ENCODE measurements at places on chromosomes 3 and 15.

DNA sequence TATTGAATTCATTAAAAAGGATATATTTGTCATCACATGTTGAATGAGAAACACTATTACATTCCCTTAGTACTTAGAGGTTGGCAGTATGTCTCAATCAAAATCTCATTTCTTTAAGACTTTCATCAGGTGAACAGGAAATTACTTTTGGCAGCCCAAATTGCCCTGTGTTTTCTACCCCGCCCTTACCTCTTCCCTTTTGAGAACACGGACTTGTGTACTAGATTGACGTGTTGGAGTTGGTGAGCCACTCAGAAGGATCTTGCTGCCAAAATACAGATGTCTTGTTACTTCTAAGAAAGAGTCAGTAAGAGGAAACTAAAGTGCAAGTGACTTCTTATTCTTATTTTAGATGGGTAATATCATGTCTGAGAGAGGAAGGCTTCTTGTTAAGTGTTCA, 386.9 kb downstream of the FEZF2 start:
- no peak for DNase-seq

DNA sequence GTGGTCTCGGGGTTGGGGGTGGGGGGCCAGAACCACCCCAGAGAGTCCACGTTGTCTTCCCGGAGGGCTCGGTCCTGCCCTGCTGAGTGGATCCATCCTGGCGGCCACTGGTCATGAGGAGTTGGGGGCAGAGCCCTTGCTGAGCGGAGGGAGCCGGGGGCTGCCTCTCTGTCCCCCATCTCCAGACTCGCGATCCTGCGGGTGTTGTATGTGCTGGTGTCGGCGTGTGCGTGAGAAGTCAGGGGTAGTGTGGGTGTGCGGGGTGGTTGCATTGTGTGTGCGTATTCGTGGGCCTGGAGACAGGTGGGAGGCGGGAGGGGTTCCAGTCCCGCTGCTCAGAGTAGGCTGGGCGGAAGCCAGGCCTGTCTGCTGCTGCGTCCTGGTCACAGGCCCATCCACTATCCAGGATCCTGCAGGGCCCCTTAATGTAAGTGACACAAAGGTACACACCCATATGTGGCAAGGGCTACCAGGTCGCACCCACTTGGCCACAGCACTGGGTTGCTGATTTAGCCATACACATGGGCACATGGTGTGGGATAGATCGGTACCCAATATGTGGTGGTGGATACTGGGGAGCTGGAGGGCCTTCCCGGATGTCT, 30.7 kb downstream of the NBEAL2 start:
- DNase-seq: no peak

DNA sequence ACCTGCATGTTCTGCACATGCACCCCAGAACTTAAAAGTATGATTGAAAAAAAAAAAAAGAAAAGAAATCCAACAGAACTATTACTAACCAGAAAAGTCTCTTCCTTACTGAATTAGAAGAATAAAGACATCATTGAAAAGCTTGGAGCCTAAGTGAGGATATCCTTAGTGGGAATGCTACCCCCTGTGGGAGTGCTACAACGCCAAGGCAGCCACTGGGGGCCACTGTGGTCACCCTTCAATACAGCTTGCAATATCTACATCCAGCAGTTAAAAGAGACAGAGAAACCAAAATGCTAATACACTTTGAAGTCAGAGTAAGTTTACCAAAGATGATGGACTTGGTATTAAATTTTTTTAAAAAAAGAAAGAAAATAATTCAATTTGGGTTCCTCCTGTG, 292.0 kb downstream of the PLCL2 start:
- no peak for DNase-seq

GRCh38 chr3:15332405-15333098, at the start of gene SH3BP5:
SH3BP5 (minus strand) TSS chr3:15332586; CDS start chr3:15332408, 178 bp downstream.
- DNase-seq: peak; percentile 63

DNA sequence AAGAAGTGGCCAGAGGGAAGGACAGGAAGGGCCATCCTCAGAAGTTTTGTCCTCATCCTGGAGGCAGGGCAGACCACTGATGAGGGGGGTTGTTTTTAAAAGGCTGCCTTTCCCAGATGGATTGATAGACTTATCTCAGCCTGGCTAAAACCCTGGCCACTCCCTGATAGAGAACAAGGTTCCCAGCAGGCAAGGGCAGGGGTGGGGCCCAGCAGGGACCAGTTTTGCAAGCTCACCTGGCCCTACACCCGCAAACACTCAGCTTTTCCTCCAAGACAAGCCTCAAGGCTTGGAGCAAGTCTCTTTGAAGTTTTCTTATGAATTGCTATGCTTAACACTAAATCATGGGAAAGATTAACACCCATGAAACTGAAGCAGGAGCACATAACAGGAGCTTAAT, 9.1 kb downstream of the LIPC start:
- no peak for DNase-seq
